ENCODE measurements at places on chromosomes 7 and 10.
A peak's percentile ranks its signal among the peaks of the same experiment; 100 is the strongest.

- DNase-seq, result no peak
Measured at GRCh38 chr7:152312316-152312715, 123.5 kb downstream of the KMT2C start.

- DNase-seq, result no peak
Measured at GRCh38 chr7:80510021-80510420, 1.8 kb downstream of the GNAT3 start.

- no peak for DNase-seq
Measured at GRCh38 chr7:158386866-158387545, 200.6 kb downstream of the PTPRN2 start.

GRCh38 chr7:55517191-55517633 lies 55.1 kb downstream of the VOPP1 start:
- DNase-seq, result peak; percentile 33

DNA sequence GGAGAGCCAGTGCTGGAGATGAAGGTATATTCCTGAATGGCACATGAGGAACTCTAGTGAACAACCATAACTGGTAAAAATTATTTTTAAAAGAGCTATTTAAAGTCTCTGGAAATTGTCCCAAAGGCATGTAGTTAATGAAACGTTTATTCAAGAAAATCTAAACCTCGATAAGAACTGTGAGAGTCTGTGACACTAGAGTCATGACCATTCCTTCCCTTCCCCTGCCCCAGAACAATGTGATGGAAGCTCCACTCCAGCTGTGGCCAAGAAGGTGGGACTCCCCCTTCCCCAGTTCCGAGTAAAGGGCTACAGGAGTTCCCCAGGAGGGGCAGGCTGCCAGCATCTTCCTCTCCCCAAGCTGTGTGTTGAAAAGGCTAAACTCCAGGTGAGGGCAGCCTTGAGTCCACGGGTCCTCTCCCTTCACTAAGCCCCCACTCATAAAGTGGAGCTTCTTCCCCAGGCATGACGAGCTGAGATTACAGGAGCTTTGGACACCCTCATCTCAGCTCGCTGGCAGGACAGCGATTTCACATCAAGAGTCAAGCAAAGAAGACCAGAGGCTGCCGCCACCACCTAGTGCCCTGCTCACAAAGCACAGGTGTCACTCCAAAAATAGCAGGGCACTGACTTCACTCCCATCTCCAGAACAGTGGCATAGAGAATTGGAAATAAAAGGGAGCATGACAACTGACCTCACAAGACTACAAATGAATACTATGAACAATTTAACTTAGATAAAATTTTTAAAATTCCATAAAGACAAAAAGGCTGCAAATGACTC lies 68.5 kb downstream of the NHLRC2 start:
- no peak for DNase-seq

- DNase-seq, result no peak
Measured at GRCh38 chr10:122341141-122341810, 33.2 kb upstream of the PLEKHA1 start.

DNA sequence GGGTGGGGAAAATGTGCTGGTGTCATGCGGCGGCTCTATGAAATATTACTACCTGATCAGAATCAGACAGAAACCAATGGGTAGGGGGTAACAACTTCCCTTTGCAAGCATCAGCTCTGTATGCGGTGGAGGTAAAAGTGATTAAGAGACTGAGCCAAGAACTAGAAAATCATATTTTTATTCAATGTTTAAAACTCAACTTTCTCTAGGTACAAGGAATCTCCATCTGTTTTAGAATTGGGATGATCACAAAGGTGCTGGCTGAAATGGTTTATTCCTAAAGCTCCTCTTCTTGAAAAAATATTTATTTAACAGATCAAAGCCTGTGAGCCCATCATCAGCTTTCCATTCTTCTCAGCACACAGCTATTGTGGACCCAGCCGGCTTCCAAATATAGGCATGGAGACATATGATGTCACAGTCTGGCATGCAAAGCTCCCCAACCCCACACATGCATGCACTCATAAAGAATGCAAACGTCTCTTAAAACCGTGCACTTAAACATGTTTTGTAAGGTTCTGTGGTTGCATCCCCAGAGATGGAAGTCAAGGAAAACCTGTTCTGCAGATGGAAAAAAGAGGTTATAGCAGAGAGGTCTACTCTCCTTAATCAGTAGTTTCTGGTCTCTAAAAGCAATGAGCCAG lies 126.0 kb downstream of the SKIDA1 start:
- no peak for DNase-seq

DNA sequence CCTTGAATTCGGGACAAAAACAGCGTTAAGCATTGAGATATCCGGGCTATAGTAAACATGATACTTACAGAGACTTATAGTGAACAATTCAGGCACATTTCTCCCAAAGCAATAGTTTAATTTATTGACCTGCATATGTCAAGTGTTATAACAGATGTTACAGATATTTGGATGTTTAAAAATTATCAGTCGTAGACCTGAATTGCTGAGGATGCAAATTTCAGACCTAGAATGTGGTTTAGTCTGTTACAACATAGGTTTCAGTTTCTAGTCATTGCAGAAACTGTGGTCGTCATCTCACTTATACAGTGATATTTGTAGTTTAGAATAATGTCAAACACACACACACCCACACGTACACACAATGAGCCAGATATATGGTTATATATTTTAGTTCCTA lies 85.2 kb downstream of the VTI1A start:
- DNase-seq, result no peak

DNA sequence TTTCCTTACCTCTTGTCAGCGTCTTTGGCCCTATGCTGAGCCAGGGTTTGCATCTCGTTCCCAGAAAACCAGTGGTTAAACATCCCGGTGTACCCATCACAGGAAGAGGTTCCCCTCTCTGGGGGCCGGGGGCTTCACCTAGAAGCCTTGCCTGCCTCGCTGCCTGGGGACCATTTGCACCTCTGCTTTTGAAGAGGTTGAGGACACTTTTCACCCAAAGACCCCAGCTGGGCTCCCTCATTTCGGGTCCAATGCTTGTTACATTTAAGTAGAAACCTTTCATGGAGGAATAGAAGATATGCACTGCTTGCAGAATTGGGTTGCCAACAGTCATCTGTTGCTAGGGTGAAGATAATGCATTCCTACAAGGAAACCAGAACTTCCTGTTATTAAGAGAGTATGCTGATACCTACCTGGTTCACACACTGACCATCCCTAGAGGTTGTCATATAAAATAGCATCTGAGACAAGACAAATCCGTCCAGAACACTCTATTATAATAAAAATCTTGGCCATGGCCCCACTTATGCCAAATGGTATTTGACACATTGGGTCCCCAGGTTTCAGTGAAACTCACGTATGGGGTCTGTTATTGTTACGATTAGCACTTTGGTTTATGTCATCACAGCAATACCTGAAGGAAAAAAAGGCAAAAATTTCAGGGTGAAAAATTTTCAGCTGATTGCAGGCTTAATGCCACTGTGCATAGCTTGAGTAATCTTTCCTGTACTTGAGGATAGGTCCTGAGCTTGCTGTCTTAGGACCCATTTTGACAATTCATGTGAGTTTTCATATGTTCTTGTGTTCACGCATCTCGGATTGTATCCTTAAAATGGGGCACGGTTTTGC lies 917 bp downstream of the ZNF365 start:
- no peak for DNase-seq

All from stimulated activated effector memory CD8-positive, alpha-beta T cell treated with anti-CD3 and anti-CD28 coated beads, Interleukin-12 subunit alpha, Interleukin-12 subunit beta, amount 100 ng/mL, for 72 hours (primary cell).